ENCODE measurements at places on chromosomes 2 and 18.

- DNase-seq: no peak
Measured at GRCh38 chr2:7867867-7868266, 814.0 kb upstream of the ID2 start.

DNA sequence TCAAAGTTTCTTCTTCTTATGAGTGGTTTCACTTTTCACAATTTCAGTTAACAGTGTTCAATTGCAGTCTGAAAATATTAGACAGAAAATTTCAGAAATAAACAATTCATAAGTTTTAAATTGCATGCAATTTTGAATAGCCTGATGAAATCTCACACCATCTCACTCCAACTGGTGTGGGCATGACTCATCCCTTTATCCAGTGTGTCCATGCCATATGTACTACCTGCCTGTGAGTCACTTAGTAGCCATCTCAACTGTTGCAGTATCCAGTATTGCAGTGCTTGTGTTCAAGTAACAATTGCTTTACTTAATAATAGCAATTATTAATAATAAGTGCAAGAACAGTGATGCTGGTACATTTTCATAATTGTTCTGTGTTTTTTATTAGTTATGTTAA, 1202.5 kb downstream of the DSC3 start:
- no peak for DNase-seq

- DNase-seq: no peak
Measured at GRCh38 chr2:206531996-206532543, 88.7 kb downstream of the ADAM23 start.

GRCh38 chr2:159064446-159065301, 96.2 kb downstream of the TANC1 start:
- no peak for DNase-seq

DNA sequence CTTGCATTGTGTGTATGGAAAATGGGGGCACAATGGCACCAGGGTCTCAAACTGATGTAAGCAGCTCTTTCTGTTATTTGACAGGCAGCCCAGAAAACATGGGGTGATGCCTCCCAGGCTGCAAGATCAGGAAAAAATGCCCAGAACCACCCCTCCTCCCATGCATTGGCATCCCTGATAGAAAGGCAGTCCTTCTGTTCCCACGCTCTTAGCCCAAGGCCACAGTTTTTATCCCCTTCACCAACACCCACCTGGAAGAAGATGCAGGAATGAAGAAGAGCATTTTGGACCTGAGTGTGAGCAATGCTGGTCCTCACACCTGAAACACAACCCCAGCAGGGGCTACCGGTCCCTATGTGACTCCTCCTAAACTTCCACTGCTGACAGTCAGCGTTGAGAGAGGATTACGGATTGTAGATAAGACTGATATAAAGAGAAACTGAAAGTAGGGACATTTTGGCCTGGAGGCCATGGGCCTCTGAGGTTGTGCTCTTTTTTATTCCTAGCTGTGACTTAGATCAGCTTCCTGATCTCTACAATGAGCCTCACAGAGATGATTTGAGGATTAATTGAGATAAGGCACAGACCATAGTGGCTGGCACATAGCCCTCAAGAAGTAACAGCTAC, 386.0 kb upstream of the ATP5MC3 start:
- DNase-seq: no peak

DNA sequence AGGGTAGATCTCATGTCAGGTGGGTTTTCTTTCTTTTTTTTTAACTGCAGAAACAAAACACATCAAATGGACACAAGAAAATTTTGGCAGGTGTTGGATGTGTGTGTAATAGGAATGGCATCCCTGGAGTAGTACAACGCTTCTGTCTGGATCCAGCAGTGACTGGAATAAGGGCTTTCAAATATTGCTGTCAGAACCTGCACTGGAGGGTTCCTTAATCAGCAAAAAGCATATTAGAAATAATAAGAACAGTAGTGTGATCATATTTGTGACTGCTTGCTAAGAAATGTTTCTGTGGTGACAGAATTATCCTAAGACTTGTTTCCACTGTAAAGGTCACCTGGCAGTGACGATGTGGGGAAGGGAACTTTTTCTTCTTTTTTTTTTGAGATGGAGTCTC, 30.8 kb downstream of the CREG2 start:
- no peak for DNase-seq

GRCh38 chr2:16331772-16332171, 333.9 kb downstream of the CYRIA start:
- DNase-seq: no peak

DNA sequence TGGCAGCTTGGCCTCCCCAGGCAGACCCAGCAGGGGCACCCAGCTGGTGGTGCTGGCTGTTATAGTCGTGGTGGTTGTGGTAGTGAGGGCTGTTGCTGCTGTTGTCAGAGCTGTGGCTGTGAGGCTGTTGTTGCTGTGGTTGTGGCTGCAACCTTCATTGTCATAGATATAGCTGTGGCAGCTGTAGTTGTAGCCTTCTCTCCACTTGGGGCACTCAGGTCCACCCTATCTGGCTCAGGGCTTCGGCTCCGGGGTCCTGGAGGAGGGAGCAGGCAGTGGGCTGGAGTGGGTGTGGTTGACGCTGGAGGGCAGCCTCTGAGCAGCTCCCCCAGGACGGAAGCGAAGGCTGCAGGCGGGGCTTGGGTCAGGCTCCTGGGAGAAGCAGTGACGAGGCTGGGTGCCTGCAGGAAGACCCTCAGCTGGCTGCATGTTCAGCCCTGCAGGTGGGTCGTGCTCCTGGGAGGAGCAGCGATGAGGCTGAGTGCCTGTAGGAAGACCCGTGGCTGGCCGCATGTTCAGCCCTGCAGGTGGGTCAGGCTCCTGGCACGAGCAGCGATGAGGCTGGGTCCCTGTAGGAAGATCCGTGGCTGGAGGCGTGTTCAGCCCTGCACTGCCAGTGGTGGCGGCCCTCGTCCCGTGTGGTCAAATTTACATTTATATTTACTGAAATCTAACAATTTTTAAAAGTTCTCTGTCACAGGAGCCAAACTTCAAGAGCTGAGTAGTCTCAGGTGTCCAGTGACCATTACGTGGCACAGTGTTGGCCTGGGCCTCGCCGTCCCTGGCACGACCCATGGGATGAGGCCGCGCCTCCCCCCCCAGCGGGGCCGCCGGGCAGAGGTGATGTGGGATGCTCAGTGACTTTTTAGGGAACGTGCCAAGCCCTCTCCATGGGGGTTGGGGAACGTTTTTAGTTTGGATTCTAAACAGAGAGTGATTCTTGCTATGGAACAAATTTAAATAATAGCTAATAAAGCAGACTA, 79.2 kb upstream of the PXDN start:
- no peak for DNase-seq

- DNase-seq: no peak
Measured at GRCh38 chr2:12277241-12278034, 439.3 kb upstream of the TRIB2 start.

GRCh38 chr18:63025251-63026090, 294.1 kb downstream of the BCL2 start:
- no peak for DNase-seq

GRCh38 chr2:12915787-12916186, 199.1 kb downstream of the TRIB2 start:
- no peak for DNase-seq

- DNase-seq: peak; percentile 37
Measured at GRCh38 chr2:112156152-112156986, 18.2 kb downstream of the FBLN7 start.

DNA sequence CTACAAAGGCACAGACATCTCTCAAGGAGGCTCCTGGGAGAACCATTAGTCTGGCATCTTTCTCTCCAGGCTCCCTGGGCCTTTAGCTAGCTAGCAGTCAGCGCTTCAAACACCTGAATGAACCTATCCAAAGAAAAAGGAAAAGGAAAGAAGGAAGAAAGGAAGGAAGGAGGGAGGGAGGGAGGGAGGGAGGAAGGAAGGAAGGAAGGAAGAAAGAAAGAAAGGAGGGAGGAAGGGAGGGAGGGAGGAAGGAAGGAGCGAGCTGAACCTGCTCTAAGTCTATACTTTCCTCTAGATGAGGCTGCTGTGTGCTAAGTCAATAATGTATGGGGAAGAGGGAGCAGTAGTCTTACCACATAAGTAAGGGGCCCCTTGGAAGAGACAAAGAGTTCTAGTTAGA, 5.1 kb upstream of the BCL11A start:
- DNase-seq: no peak

GRCh38 chr2:61537277-61537949, 743 bp downstream of the XPO1 start:
- DNase-seq: peak; percentile 10

GRCh38 chr2:152189622-152190495, 14.3 kb upstream of the STAM2 start:
- DNase-seq: no peak

GRCh38 chr2:140593132-140593531, 1537.7 kb downstream of the LRP1B start:
- no peak for DNase-seq

DNA sequence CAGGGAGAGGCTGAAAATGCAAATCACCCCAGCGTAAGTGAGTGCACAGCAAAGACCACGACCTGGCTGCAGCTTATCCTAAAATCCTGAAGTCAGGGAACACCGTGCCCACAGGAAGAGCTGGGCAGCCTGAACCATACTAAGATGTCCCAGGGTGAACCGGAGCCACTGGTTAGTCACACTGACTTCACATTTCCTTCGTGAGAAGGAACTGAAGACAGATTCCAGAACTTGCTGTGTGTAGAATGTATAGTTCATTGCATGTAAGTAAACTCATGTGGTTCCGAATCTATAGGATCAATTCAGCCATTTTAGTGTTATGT, 84.6 kb upstream of the NDUFV2 start:
- DNase-seq: no peak

- no peak for DNase-seq
Measured at GRCh38 chr18:42187611-42188380, 232.8 kb downstream of the PIK3C3 start.

DNA sequence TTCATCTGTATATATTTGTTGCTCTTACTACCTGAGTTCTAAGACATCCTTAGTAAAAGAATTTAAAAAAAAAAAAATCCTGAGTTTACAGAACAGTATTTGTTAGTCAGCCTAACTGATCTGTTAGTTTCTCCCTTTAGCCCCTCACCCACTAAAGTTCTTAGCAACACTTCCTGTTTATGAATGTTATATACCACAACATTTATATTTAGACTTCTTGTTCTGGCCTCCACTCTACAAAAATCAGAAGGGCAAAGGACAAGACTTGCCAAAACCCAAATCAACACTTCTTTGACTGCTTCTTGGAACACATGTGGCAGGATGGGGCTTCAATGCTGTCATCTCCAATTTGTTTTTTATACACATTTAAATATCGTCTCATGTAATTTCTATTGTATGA, 71.1 kb downstream of the MGAT5 start:
- no peak for DNase-seq

- DNase-seq: no peak
Measured at GRCh38 chr18:62420151-62420512, 95.0 kb downstream of the TNFRSF11A start.

- no peak for DNase-seq
Measured at GRCh38 chr2:231348173-231348572, 47.3 kb upstream of the B3GNT7 start.

- DNase-seq: no peak
Measured at GRCh38 chr2:233280114-233280693, 27.4 kb upstream of the SAG start.

- DNase-seq: no peak
Measured at GRCh38 chr2:119431976-119432850, 559 bp downstream of the TMEM37 start.

DNA sequence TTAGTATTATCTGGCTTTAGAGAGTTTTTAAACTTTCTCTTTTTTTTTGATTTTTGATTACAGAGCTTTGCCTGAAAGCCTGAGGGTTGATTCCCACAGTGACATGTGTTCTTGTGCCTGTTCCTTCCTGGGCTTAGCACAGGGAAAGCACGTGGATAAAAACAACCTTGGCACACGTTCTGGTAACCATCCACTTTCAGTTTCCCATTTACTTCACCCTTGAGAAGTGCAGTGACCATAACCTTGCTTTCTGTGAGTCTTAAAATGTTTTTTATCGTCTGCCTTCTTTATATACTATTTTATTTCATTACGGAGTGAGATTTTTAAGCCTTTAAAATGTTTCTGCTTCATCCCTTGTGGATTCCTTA, 11.5 kb downstream of the CD226 start:
- DNase-seq: no peak

GRCh38 chr2:136134126-136134525, 16.2 kb upstream of the CXCR4 start:
- no peak for DNase-seq

- no peak for DNase-seq
Measured at GRCh38 chr18:49185623-49186022, 234.9 kb upstream of the SMAD7 start.

DNA sequence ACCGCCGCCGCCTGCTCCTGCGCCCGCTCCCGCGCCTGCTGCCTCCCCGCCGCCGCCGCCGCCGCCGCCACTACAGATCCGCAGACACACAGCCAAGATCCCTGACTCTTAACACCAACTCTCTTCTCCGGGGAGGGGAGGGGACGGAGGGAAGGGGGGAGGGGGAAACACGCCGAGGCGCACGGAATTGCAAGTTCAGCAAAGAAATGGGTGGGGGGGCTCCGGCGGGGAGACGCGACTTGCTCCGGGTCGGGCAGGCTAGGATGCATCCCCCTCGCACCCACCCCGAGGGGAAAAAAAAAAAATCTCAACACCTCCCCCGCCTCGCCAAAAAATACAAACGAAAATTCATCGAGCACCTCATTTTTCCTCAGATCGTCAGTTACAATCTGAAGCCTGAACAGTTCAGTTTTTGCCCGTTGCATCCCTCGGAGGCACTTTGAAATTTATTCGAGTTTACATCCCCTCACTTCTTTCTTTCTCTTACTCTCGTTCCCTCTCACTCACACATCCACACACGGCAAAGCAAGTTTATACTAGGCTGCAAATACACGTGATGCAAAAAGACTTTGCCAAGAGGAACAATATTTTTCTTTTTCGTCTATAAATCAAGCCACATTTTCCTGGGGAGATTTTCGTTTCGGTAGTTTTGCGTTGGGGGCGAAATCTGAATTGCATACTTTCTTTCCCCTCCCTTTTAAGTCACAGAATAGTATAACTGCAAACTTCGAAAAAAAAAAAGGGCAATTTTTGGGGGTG, at the start of gene TCF4:
TCF4 (minus strand) TSS at position 82 of the 759 bp plus-strand sequence. CDS start 1,076 bp downstream, outside the sequence.
- no peak for DNase-seq

- no peak for DNase-seq
Measured at GRCh38 chr2:152846697-152847470, 128.5 kb downstream of the ARL6IP6 start.

DNA sequence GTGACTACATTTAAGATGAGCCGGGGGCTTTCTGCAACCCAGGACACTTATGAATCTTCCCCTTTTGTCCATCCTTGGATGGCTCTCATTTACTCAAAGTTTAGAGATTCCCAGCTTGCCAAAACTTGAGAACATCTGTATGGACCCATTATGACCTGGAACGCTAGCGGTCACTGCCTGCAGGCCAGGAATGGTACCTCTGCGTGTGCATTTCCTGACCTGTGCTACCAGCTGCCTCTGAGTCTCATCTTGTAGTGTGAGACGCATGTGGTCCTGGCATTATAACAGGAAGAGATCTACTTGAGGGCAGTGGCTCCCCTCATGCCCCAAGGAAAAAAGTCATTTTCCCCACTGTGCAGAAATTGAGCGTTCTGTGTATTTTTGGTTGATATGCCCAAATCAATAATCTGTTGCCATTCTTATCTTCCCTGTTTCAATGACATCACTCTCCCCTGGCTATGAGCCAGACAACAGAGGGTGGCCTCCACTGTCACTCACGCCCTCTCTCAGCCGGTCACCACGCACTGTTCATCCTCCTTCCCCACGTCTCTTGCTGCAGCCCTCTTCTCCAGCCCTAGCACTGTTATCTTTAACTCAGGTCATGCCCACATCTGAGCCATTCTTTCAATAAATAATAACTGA, 28.5 kb upstream of the NPAS2 start:
- no peak for DNase-seq

GRCh38 chr2:225104321-225104720, 62.1 kb upstream of the DOCK10 start:
- no peak for DNase-seq

GRCh38 chr2:241312082-241312481, 3.4 kb downstream of the HDLBP start:
- no peak for DNase-seq
